ENCODE measurements at places on chromosomes 2 and 18.

DNA sequence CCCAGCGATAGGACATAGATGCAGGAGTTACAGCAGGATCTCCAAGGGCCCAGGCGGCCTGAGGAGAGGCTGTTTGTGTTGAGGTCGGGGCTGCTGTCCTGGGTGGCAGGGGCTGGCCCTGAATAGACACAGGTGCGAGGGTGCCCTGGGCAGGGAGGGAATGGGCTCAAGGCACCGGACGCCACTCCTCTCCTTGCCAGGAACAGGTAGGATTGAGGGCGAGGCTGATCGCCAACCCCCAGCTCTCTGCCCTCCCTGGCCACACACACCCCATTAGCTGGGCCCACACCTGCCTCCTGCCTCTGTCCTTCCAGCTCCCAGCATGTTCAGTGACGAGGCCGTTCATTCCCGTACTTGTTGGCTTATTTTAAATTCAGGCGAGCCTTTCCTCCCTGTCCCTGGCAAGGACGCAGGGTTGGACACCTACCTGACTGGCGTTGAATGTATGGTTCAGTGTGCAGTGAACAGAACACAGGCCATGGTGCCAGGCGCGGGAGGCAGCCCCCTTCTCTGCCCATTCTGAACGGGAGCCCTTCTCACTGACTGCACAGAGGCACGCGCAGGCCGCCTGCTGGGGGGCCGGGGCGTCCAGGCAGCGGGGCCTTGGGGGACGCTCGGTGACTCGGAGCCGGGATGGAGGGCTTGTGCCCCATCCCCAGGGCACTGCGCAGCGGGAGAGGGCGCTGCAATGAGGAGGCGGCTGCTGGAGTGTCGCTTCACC is 41.3 kb upstream of the SNED1 start:
- DNase-seq = no peak

GRCh38 chr18:10514601-10515000 is 11.2 kb upstream of the NAPG start:
- no peak for DNase-seq

DNA sequence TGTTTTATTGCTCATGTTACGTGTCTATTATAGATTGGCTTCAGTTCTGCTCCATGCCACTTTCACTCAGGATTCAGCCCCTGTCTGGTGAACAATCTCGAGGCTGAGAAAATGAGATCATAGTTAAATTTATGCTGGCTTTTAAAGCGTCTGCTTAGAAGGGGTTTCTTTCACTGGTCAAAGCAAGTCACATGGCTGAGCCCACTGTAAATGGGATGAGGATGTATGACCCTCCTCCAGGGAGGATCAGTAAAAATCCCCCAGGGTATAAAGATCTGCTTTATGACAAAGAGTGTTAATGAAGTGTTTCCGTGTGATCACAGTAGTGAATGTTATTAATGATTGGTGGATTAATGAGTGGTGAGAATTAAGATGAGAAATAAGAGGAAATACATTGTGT is 6.2 kb upstream of the PLCL1 start:
- DNase-seq = no peak

GRCh38 chr2:227406177-227407031 is 18.7 kb upstream of the SCYGR1 start:
- DNase-seq = no peak

DNA sequence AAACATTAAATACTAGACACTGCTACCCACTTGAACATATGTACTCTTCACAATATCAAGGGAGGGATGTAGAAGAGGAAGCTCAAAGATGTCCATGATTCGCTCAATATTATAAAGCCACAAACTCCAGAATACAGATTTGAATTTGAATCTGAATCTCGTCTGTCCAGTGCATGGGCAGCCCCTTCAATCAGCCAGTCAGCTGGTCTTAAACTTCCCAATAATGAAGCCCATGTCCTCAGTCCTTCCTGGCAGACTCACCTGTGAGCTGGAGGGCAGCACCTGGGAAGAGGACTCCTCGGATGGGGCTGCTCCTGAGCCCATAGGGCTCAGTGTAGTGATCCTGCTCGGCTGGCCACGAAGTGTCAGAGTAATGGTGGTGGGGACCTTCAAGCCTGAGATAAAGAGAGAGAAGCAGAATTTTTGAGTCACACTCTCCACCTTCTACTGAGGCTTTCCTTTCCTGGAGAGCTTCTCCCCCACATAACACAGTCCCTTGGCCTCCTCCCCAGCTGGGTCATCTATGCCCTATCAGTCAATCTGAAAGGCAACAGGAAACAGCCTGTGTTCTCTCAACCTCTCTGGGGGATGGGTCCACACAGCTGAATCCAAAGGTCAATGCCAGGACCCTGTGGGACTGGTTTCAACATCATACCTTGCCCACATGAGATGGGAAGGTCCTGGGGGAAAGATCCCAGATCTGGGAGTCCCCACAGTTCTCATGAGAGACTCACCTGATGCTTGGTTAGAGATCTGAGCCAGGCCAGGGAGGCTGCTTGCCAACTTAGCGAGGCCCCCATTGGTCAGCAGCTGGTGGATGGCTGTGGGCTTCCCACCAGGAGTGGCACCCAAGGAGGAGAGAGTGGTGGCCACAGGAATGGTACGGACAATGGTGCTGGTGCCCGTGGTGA is 36.5 kb downstream of the KANSL3 start:
- no peak for DNase-seq

- no peak for DNase-seq
Observed at GRCh38 chr2:59301466-59302402, 1060.6 kb upstream of the FANCL start.

- DNase-seq = no peak
Observed at GRCh38 chr2:135839713-135840112, 2.7 kb upstream of the LCT start.

- no peak for DNase-seq
Observed at GRCh38 chr2:240663546-240664190, 19.0 kb downstream of the AQP12B start.

GRCh38 chr2:106142683-106143082 is 51.4 kb downstream of the UXS1 start:
- DNase-seq = no peak

DNA sequence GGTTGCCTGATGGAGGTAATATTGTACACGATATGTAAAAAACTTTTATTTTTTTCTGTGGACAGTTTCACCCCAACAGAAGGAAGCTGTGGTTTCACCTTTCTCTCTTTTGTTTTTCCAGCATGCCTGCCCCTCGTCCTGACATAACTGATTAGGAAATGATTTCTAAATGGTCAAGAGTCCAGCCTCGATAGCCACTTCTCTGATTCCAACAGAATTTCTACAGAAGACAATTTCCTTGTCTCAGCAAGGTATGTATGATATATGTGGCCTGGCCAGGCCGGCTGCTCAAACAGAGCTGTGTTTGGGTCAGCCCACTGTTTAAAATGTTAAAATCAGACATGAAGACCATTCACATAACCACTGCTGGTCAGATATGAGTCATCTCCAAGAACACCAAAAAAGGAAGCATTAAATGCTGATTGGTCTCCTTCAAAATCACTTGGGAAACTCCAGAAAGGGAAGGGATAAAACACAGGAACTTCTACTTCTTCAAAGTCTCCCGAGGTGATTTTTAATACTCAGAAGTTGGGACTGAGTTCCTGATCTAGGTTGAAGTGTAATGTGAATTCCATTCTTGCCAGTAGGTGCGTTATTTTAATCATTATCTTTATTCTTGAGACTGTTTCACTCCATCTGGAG is 22.3 kb downstream of the ATP8B1 start:
- no peak for DNase-seq

Measured in activated CD8-positive, alpha-beta memory T cell treated with anti-CD3 and anti-CD28 coated beads for 24 hours (primary cell).